ENCODE measurements at places on chromosomes 4 and X.

GRCh38 chrX:106608016-106608415 is 3.8 kb upstream of the RADX start:
- DNase-seq: peak; percentile 37

GRCh38 chrX:139049465-139049864 is 337.9 kb upstream of the FGF13 start:
- no peak for DNase-seq

DNA sequence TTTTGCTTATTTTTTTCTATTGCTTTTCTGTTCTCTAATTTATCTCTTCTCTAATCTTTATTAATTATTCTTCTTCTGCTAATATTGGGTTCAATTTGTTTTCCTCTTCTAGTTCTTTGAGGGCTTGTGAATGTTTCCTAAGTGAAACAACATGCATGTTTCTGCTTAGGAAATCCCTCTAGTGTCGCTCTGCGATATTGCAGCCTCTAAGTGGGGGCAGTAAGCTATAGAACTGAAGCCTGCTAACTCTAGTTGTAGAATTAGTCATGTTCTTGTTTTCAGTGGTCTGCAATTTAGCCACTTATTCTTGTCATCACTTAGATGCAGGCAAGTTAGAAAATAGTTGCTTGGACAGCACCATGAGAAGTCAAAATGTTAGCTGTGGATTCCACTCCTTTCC is 222.6 kb downstream of the SPIN4 start:
- no peak for DNase-seq

DNA sequence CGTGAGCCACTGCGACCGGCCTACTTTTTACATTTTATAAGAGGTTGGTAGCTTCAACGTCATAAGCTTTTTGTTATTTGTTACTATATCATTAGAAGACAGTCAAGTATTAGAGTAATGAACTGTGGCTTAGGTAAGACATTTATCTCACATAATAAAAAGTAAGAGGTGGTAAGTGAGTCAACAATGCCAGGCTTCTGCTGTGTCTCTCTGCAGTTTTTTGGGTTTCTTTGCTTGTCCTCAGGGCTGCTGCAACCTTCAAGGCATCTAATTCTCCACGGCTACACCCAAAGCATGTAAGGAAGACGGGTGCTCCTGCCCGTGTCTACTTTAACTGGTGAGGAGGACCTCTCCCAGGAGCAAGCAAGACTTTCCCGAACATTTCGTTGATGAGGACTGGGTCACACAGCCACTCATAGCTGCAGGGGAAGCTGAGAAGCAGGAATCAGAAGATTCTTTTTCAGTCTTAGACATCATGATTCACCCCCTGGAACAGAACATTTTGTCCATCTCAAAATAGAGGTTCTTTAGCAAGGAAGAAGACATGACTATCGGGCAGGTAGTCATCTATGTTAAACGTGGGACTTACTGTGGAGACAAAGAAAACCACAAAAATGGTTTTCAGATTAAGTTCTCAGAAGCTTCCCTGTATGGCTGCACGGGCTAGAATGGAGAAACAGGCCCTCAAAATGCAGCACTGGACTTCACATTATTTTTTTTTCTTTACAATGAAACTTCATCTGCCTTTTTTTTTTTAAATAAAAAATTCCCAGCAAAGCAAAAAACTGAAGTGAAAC is 13.0 kb upstream of the RHOH start:
- DNase-seq: no peak

DNA sequence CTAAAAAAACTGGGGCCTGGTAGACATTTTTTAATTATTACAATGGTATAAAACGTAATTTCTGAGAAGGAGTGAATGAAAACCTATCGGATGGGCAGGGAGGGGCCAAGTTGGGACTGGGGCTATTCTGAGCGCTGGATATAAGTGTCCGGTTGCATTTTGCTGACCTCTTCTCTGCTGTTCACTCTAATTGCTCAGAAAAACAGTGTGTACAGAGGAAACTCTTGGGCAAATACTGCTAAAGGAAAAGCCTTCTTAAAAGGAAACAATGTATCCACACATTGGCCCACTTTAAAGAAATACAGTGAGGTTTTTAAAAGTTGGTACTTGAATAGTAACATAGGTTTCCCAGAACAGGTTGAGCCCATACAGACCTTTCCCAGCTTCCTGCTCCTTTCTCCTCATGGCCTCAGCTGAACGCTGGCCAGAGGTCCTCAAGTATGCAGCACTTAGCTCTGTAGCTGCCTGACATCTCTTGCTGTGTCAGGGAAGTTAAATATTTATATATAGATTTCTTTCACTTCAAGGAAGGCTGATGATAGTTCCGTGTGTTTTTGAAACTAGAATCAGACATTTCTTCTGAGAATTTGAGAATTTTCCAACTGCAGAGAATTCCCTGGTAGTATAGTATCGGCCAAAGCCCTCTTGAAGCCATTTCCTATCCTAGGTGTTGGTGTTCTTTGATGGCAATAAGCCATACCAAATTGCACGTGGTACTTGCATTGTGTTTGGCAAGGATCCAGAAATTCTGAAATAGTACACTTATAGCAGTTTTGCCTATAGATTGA is 97.1 kb upstream of the SLC4A4 start:
- DNase-seq: no peak

DNA sequence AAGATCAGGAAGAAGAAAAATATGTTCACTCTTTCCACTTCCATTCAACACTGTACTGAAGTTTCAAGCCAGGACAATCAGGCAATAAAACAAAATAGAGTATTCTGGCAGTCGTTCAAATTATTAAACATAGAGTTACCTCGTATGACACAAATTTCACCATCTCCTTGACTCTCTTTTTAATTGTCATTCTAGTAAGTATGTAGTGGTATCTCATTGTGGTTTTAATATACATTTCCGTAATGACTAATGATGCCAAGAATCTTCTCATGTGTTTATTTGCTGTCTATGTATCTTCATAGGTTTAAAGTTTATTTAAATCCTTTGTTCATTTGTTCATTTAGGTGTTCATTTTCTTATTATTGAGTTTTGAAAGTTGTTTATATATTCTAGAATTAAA is 352.2 kb downstream of the IDS start:
- no peak for DNase-seq

DNA sequence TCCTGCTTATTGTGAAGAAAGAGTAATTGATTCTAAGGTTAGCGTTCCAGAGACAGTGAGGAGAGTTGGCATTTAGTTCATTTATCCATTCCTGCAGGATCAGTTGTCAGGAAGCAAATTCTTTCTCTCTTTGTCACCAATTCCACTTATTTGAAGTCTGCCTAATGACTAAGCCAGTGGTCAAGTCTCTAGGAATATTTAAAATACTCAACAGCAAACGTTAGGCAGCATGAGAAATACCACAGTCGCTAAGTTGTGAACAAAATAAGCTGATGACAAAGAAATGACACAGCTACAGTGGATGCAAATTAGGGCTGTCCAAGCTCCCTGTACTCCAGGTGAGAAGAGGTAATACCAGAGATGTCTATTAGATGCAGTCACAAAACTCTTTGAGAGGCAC is 6.6 kb upstream of the MAGEB17 start:
- no peak for DNase-seq

DNA sequence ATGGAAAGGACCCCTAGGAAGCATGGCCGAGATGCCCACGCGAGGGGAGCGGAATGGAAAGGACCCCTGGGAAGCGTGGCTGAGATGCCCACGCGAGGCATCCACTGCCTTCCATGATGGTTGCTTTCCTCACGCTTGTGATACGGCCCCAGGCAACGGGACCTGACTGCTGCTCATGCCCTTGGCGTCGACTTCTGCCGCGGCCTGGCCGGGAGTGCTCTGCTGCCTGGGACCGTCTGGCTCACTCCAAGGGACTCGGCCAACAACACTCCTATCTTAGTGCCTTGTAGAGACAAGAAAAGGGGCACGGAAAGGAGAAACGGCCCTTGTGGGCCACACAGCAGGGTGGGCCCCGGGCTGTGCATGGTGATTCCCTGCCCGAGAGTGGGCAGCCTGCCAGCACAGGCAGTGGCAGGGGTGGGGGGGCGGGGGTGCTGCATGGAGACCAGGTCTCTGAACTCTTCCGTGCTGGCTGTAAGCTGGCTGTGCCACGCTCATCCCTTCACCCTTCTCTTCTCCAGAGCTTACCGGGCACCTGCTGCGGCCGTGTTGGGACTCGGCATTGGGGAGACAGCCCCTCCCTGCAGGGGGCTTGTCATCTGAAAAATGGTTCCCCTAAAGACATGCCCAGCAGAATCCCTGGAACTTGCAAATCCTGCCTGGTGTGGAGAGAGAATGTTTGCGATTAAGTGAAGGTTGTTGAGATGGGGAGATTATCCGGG is 38.6 kb upstream of the HMX1 start:
- no peak for DNase-seq

DNA sequence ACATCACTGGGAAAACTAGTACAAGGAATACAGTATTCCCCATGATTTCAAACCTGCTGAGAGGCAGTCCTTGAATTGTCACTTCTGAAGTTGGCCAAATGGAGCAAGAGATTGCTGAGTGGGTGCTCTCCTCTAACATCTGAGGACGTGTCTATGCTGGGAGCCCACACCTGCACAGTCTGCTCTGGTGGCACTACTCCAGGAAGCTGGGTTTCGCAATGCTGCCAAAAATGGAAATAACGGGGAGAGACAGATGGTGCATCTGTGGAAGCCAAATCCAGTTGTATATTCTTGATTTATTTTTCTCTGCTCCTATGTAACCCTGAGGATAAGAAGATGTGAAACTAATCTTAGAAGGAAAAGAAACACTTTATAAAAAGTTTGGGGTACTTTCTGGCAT is 240.1 kb upstream of the CTSO start:
- DNase-seq: no peak

- no peak for DNase-seq
These were observed 113.4 kb downstream of the TMEM164 start for GRCh38 chrX:110116066-110116980.

- DNase-seq: no peak
These were observed 104.2 kb downstream of the KLHL8 start for GRCh38 chr4:87116231-87116630.

- no peak for DNase-seq
These were observed 176.6 kb upstream of the GALNTL6 start for GRCh38 chr4:171636606-171637005.

Measured in nucleus accumbens (tissue), 56 donors.